ENCODE measurements at places on chromosomes 11 and 22.

DNA sequence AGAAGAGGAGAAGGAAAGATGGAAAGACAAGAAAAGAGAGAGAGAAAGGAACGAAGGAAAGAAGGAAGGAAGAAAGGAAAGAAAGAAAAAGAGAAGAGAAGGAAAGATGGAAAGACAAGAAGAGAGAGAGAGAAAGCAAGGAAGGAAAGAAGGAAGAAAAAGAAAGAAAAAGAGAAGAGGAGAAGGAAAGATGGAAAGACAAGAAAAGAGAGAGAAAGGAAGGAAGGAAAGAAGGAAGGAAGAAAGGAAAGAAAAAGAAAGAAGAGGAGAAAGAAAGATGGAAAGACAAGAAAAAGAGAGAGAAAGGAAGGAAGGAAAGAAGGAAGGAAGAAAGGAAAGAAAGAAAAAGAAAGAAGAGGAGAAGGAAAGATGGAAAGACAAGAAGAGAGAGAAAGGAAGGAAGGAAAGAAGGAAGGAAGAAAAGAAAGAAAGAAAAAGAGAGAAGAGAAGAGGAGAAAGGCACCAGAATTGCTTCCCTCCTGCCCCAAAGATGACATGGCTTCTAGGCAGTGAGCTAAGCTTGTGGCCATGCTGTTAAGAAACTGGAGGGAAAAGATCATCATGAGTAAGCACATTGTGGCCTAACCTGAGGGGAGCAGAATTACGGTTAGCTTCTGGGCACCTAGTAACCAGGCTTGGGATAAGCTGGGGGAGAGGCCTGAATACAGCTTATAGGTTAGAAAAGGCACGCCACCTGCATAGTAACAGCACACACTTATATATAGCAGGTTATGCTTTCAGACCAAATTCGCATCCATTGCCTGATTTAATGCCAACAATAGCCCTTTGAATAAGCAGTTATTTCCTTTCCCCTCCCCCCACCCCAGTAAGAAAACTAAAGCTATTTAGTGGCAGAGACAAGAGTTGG is 2.3 kb upstream of the ST3GAL4 start:
- no peak for DNase-seq

GRCh38 chr11:41872870-41873269 is 413.4 kb upstream of the LRRC4C start:
- no peak for DNase-seq

DNA sequence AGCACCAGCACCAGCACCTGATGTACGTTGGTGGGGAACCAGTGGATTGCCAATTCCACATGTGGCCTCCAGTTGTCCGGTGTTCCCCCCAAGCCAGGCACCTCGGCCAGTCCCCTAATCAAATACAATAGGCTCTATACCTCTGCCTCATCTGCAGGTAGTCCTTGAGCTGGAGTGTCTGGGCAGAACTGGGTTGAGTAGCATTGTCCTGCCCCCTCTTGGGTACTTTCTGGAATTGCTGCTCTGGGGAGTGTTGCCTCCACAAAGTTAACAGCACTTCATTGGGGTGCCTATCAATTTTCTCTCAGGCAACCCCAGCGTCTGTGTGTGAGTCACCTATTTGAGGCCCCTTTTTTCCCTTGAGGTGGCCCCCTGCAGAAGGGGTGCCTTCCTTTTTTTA is 413.0 kb upstream of the LARGE1 start:
- DNase-seq = no peak

DNA sequence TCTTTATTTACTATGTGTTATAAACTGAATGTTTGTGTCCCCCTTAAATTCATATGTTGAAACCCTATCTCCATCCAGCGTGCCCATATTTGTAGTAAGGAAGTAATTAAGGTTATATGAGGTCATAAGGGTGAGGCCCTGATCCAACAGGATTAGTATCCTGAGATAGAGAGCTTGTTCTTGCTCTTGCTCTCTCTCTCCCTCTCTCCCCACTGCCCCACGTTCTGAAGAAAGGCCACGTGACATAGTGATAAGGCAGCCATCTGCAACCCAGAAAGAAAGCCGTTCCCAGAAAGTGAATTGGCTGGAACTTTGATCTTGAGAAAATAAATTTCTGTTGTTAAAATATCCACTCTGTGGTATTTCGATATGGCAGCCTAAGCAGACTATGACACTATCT is 212.5 kb downstream of the SWAP70 start:
- DNase-seq = no peak

- no peak for DNase-seq
These were observed 528 bp downstream of the FIBP start for GRCh38 chr11:65887723-65888162.

GRCh38 chr11:37026326-37026725 is 428.3 kb upstream of the RAG2 start:
- no peak for DNase-seq

DNA sequence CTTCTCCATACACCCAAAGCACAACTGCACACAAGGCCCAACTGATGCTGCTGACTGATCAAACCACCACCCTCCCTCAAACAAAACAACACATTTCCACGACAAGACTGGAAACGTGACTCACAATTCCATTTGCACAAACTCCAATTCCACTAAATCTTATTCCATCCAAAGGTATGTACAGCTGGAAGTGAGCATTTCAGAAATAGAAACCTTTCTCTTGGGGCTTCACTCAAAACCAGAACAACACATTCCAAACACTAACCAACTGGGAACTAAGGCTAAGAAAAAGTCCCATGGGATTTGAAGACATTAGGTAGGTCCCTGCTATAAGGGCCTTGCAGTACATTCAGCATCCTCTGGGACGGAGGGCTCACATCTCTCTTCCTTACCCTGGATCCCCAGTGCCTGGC is 19.6 kb downstream of the MORC2 start:
- no peak for DNase-seq

DNA sequence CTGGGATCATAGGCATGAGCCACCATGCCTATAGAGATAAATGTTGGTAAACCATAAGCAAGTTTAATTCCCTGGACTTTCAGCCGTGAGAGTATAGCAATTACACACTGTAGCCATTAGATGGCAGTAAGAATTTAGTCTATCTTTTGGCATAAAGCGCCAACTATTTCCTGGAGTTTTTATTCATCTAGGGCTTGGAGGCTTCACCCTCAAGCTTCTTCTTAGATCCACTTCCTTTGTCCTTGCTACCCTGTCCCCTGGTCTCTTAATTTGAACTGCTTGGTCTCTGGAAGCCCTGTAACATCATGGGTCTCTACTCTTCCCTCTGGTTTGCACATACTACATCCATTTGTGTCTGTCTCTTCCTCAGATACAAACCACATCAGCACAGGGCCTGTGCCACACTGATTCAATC is 38.2 kb downstream of the OR10A6 start:
- no peak for DNase-seq

- DNase-seq = no peak
These were observed 320 bp upstream of the PHLDA2 start for GRCh38 chr11:2929531-2929949.

GRCh38 chr11:115894176-115894575 is 390.0 kb upstream of the CADM1 start:
- DNase-seq = no peak

GRCh38 chr11:85772695-85773094 is 38.2 kb downstream of the SYTL2 start:
- no peak for DNase-seq

- no peak for DNase-seq
These were observed 13.5 kb downstream of the KIAA1671 start for GRCh38 chr22:24965822-24966626.

GRCh38 chr11:84608837-84609196 is 1018.3 kb downstream of the DLG2 start:
- no peak for DNase-seq
